ENCODE measurements at places on chromosomes 11 and 22.

DNA sequence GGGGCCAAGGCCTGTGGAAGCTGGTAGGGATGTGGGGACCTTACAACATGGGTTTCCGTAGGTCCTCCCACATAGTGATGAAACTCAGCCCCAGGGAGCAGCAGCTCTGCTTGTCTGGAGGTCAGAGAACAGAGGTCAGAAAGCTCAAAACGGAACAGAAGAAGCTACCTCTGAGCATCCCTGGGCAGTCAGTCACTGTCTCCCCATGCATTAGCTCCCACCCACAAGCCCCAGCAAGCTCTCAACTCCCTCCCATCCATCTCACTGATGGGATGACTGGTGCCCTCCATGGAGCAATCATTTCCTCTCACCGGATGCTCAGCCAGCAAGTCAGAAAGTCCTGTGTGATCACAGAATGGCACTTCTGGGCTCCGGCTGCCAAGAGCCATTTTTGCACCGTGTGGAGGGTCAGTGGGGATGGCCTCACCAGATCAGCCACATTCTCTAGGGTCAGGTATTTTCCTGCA, 1.9 kb downstream of the TPP1 start:
- no peak for DNase-seq

DNA sequence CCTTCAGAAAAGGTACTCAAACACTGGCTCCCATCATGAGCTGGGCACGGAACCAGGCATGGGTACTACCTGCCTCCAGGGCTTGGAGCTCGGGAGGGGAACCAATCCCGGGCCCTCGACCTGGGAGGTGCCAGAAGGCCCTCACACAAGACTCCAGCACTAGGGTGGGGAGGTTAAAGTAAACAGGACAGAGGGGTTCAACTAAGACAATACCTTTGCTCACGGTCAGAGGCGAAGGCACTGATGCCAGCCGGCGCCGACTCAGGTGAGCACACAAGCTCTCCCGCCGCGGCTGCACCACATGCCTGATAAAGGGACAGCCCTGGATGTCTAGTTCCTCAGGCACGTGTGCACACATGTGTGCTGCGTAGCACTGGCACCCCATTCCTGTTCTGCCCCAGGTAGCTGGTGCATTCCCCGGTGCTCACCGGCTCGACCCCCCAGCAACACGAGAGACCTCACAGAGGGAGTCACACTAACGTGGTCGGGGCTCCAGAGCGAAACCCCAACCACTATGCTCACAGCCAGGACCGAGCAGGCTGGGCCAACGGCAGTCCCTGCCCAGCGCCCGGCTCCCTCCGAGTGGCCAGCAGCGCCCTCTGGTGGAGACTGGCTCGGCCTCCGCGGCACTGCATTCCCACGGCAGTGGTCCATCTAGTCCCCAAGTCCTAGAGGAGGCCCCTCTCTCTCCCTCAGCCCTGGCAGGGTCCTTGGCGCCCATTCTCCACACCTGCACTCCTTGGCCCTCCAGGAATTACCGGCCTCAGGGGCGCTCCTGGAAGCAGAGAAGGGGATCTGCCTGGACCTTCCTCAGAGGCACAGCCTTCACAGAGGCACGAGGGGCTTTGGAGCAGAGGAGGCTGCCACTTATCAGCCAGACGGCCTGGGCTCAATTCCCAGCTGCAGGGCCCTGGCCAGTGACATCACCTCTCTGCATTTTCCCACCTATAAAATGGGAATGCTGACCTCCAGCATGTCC, 28.8 kb upstream of the MOB2 start:
- peak; percentile 87 for DNase-seq

- DNase-seq: no peak
These were observed 65.6 kb downstream of the LDLRAD3 start for GRCh38 chr11:36009473-36009872.

DNA sequence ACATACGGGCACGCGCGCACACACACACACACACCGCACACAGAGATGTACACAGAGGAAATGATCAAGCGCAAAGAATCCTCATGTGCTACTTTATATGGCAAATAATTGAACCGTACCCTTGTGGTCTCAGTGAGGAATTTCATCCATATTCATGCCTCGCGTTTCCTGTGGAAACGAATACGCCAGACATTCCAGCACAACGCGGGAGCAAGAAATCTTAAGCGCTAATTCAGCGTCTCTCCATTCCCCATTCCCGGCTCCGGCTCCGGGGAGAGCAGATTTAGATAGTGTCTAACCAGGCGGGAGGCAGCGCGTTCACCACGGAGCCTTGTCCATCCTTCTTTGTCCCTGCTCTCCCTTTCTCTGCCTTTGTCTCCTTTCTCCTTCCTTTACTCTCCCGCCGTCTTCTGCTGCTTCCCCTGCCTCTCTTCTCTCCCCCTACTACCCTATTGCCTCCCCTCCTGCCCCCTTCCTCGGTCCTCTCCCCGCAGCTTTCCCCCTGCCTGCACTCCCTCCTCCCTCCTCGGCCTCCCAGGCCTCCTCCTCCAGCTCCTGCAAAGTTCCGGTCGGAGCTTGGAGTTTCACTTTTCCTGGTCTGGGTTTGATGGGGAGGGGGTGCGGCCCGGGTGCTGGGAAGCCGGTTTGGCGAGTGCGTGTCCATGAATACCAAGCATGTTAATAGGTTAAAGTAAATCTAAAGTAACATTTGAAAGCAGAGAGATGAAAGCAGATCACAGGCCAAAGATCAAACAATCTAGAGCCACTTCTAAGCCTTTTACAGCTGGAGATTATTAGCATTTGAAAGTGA, 579.3 kb downstream of the BUD13 start:
- no peak for DNase-seq

GRCh38 chr11:122313581-122313980, 197.6 kb upstream of the BLID start:
- no peak for DNase-seq

DNA sequence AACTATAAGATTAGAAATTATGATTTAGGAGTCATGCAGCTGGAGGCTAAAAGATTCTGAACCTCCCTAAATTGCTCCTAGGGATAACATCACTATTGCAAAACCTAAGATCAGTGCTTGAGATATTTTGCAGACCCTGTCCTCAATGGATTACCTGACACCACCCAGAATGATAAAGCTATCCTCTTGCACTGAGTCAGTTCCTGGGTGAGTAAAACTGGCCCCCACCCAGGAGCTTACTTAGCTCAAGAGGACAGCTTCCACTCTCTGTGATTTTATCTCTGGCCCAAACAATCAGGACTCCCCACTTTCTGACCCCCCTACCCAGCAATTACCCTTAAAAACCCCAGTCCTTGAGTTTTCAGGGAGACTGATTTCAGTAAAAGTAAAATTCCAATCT, 2074.4 kb upstream of the RAG2 start:
- DNase-seq: no peak

GRCh38 chr11:6746086-6746618, 25.6 kb downstream of the OR2AG2 start:
- DNase-seq: no peak

- DNase-seq: no peak
These were observed 457 bp downstream of the SSTR3 start for GRCh38 chr22:37211866-37212173.

DNA sequence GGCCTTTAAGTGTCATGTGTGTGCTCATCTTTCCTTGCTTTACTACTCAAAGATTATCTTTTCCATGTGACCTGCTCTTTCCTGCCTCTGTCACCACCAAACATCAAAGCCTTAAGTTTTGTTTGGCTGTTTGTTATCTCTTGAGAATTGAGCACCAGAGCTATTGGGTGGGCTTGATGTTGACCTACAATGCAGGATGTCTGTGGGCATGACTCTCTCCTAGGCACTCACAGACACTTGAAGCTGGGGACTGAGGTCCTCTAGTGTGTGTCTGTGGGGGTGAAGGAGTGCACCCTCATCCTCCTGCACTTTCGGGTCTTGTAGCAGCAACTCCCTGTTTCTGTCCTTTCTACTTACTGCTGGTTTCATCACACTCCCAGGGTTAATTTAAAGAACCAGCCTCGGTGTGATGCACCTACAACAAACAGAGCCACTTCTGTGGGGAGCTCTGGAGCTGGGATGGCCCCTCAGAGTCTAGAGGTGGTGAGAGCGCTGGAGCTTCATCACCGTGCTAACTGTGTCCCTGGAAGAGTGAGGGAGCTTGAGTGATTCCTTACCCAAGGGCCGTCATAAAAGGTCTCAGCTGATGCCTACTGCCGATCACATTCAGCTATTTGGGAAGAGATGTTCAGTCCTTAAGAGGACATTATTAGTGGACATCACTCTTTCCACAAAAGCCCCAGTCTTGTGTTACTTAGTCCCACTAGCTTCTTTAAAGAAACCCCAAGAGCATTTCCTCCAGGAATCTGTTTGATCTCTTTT, 56.3 kb downstream of the LRRC74B start:
- no peak for DNase-seq

GRCh38 chr11:9884601-9885000, 220.7 kb downstream of the SWAP70 start:
- DNase-seq: no peak

DNA sequence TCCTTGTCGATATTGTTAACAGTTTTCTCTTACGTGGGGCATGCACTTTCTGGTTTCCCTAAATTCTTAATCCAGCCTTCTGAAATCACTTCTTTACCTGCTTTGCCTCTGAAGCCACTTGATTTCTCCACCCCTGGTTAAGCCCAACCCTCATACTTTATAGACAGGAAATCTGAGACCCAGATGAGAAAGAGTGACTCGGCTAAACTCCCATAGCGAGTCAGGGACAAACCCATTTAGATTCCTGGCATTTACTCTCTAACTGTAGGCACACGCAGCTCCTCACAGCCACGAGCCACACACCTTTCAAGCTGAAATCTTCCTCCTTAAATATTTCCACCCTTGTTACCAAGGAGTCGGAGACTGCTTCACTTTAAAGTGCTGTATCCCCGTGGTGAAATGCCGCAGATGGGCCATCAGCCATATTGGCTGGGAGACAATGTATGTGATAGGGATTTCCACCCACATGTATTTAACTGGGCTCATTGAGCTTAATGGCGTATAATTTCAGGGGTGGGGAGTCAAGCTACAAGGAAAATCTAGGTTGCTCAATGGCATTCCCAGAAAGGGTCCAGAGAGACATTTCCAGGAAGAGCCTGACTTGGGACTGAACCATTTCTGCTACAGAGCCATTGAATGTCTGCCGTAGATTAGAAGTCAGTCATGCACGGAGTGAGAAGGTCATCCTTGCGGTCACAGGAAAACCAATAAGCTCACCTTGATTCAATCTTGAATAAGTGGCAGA, 49.9 kb upstream of the GRK3 start:
- no peak for DNase-seq

Measured in Right ventricle myocardium inferior (tissue), 1 donor.